ENCODE measurements at places on chromosomes 7 and 10.
A peak's percentile ranks its signal among the peaks of the same experiment; 100 is the strongest.

- DNase-seq: no peak
Measured at GRCh38 chr7:23712368-23713284, 2.6 kb downstream of the STK31 start.

- DNase-seq: no peak
Measured at GRCh38 chr10:73413108-73413527, 740 bp downstream of the ANXA7 start.

DNA sequence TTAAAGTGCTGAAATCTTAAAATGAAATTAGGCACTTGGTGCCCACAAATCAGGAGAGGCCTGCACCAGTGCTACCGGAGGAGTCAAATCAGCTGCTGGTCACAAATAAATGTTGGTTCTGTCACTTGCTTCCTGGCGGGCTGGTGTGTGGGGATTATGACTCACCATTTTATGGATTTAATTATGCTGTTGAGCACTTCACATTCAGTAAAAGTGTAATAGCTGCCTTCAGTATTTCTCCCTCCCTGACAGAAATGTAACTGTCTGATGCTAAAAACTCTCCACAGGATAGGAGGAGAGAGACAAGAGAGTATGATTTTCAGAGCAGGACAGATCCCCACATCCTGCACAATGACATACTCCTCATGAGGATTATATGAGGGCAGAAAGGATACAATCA lies 186.0 kb downstream of the JAZF1 start:
- DNase-seq: no peak

DNA sequence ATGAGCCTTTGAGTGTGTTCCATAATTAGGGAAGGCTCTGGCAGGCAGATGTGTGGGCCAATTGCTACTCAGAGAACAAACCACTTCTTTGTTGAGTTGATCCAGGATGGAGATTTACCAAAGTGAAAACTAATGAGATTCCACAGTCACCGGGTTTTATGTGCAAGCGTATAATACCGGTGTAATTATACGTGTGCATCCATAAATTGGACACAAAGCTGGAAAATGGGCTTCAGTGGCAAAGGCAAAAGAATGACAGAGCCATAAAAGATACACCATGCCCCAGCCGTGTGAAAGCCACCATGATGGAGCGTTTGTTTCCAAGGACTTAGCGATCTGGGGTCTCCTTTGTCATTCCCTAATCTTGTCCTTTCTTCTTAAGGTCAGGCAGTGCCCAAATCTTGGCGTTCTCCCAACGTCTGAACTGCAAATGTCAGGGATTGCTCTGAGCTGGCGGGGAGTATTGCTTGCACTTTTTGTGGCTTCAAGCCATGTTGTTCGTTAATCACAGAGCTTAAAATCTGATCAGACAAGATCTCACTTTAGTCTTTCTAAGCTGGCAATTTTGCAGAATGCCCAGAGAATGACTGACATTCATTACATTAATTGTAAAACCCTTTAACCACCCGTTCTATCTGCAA lies 70.1 kb downstream of the NPTX2 start:
- no peak for DNase-seq

DNA sequence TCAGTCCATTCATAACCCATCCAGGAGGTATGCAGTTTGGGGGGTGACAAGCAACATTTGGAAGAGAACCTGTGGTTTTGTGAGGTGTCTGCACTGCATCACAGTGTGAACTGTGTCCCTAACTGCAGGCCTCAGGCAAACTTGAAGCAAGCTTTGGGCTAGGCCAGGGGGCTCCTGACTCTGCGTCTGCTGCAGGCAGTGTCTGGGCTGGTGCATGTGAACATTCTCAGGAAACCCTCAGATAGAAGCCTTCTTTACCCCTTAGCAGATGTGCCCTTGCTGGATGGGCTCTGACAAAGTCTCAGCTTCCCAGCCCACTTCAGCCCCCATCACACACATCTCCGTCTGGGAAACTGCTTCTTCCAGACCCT lies 61.0 kb downstream of the VIPR2 start:
- no peak for DNase-seq

DNA sequence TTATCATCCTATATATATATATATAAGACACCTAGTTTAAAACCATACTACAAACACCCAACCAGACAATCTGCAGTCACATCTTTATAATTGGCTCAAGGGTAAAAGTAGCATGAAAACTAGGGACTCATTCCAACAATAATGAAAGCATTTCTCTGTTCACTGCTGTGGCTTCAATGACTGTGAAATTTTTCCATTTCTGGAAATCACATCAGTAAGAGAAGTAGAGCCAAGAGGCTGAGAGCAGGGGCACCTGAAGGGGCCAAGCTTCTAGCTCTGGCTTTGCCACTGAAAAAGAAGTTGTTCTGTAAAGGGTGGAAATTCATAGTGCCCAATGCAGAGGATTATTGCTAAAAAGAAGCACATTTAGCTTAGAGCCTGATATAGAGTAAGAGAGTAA lies 158.6 kb upstream of the GLI3 start:
- no peak for DNase-seq

DNA sequence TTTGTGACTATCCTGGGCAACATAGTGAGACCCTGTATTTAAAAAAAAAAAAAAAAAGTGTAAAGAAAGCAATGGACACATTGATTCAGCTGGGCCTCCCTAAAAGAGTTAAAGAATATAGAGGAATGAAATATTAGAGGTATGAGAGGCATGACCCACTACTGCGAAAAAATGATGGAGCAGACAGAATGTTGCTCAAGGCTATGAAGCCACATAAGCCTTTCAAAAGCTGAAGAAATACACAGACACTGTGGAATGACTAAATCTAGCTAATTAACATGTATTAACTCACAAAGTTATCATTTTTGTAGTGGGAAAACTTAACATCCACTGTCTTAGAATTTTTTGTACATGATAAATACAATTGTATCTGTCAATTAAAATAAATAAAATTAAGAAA lies 107.3 kb downstream of the HGF start:
- no peak for DNase-seq

DNA sequence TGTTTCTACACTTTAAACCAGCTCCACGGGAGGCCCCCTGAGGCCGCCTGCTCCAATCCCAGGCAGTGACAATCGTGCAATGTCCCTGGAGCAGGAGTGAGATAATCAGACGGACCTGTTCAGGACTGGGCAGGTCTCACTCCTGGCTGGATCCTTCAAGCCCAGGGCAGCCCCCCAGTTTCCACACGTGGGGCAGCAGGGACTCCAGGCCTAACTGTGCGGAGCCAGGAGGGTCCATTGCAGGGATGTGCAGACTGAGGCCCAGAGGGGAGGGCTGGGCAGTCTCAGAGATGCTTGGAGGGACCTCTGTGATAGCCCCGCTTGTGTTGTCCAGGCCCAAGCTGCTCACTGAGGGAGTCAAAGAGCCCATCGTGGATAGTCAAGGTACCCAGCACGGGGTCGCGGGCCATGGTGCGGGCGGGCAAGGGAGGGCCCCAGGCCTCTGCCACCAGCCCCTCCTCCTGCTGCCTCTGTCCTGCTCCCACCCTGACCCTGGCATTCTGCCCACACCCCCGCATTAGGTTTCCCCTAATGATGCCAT lies 110.5 kb upstream of the KCTD7 start:
- DNase-seq: no peak

DNA sequence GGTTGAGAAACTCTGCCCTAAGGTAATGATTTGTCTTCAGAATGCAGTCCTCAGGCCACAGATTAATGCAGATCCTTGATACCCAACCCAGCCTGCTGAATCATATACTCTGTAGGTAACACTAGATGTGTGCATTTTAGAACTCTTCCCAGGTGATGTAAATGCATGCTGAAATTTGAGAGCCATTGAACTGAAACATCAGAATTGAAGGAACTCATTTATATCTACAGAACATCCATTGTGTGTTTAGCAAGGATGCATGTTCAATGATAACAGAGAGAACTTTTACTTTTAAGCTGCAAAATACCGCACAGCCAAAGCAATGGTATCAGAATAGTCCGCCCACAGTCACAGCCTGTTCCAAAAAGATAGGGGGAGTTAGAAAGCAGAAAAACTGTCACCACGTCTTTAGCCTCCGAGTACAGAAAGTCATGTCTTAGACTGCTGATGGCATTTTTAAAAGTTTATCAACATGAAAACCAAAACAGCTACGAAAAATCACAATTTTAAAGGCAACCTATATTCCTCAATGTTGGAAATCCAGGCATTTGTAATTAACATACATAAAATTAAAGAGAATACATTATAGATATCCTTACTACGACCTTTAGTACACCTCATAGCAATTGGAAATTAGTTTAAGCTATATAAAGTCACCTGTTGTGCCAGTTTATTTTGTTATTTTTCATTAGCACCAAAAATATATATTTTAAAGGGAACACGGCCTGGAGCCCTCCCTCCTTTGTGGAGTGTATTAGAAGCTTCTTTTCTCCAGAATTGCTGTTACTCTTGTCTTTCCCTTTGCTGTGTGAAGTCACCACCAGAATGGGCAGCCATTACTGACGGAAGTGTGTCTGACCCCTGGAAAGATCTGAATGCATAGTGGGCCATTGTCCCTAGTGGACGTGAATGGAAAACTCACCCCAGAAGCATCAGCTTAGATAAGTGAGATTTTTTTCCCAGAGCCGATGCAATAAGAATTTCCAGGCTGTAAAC lies 65.8 kb upstream of the PRKAR2B start:
- no peak for DNase-seq

GRCh38 chr7:86664486-86664885 lies 20.8 kb downstream of the GRM3 start:
- DNase-seq: no peak

GRCh38 chr7:126791306-126791705 lies 461.4 kb downstream of the GRM8 start:
- no peak for DNase-seq

- no peak for DNase-seq
Measured at GRCh38 chr7:67426654-67427053, 430.0 kb downstream of the TYW1 start.

DNA sequence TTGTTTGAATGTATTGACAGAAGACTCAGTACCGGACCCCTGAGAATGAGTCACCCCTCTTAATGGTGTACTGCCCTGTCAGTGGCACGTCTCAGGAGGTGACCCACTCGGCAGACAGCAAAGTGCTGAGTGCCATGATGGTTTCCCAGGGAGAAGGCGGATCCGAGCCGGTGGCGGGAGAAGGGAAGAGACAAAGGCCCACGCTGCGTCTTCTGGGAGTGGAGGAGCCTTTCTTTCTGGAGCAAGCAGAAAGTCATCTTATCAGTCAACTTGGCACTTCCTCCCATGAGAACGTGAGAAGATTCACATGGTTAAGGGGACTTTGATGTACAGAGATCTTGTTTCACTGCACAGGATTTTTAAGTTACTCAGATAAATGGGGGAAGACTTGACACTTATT lies 14.6 kb upstream of the PPP2R2D start:
- no peak for DNase-seq

- no peak for DNase-seq
Measured at GRCh38 chr7:31410265-31410664, 69.7 kb upstream of the NEUROD6 start.

DNA sequence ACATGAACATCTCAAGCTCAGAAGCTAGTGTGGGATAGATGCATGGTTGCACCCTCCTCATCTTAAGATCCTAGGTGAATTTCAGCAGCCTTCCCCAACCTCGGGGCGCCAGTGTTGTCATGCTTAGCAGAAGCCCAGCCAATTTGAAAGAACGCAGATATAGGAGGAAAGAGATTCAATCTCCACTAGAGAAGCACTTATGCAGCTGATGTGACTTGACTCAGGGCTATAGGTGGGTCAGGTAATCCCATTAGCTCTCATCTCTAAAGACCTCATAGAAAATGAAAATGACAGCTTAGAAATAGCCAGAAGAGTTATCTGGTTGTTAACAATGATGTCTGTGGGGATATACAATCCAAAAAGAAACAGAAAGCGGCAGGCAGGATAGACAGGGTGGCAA lies 310.5 kb downstream of the GPAM start:
- no peak for DNase-seq

- DNase-seq: no peak
Measured at GRCh38 chr10:105149371-105149891, 508.3 kb downstream of the SORCS3 start.

GRCh38 chr7:48182718-48183369 lies 11.6 kb downstream of the ABCA13 start:
- no peak for DNase-seq

- DNase-seq: no peak
Measured at GRCh38 chr10:4868357-4868657, 42.3 kb downstream of the AKR1E2 start.

DNA sequence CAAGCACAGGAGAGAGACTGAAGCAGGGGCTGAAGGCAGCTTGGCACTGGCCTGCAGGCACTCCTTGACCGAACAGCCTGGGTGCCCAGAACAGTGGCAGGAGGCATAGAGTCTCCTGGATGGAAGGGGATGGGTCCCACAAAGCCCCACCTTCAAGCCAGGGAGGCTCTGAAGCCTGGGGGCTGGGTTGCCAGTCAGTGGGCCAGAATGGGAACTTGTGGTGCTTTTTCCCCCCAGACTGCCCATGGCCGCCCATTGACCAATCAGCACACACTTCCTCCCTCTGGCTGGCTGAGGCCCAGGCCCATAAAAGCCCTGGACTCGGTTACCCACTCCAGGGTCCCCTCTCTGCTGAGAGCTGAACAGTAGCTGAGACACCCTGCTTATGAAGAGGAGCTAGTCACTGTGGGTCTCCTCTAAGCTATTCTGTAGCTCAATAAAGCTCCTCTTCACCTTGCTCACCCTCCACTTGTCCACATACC lies 109.6 kb downstream of the ELAPOR2 start:
- no peak for DNase-seq

DNA sequence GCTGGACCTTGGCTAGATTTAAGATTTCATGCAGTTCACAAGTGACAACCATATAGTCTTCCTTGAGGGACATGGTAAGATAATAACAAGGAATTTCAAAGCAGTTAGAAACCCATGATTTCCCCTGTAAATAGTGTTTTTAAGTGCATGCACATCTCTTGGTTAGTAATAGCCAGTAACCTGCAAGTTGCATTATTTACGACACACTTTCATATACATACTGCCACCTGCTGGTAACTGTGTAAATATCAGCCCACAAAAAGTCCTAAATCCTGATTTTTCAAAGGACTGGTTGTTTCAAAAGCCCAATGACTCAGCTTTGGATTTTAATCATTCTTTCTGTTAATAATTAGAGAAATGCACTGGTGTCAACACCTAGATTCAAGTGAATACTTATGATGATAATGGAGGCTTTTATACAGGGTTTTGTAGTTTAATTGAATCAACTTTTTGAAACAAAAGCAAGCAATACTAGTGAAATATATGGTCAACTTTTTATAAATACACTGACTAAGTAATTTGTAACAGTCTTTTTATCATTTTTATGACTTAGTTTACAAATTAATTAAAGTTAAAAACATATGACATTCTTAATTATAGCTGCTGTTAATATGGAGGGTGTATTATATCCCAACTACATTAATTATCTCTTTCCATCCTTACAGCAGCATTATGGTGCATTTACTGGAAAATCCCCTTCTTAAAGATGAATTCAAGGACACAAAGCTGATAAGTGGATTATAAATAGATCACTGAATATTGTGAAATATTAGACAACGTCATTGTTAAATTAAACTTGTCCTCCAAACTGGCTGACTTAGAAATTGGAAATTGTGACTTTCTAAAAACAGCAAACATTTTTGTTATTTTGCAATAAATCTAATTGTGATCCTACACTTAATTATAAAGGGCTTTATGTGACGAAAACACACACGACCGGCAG lies 367.7 kb upstream of the SEMA3D start:
- DNase-seq: no peak

- DNase-seq: no peak
Measured at GRCh38 chr7:372932-373791, 83.2 kb downstream of the FOXL3 start.

GRCh38 chr7:14457568-14458453 lies 444.7 kb downstream of the DGKB start:
- DNase-seq: peak; percentile 2

GRCh38 chr7:97731736-97732564 lies at the start of gene TAC1:
Gene TAC1, plus strand, starts transcription at chr7:97732086. Its CDS starts 527 bp downstream, at chr7:97732613.
- no peak for DNase-seq

Measured in stimulated activated CD8-positive, alpha-beta memory T cell treated with anti-CD3 and anti-CD28 coated beads, Interleukin-4, amount 100 ng/mL, for 1 hour (primary cell).